ENCODE measurements at places on chromosomes 11 and 22.

DNA sequence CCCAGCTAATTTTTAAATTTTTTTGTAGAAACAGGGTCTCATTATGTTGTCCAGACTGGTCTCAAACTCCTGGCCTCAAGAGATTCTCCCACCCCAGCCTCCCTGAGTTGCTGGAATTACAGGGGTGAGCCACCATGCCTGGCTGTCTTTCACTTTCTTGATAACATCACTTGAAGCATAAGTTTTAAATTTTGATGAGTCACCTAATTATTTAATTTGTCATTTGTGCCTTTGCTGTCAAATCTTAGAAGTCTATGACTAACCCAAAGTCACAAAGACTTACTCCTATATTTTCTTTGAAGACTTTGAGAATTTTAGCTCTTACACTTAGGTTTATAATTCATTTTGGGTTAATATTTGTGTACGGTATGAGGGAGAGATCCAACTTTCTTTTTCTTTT is 14.5 kb upstream of the MSANTD2 start:
- no peak for DNase-seq

DNA sequence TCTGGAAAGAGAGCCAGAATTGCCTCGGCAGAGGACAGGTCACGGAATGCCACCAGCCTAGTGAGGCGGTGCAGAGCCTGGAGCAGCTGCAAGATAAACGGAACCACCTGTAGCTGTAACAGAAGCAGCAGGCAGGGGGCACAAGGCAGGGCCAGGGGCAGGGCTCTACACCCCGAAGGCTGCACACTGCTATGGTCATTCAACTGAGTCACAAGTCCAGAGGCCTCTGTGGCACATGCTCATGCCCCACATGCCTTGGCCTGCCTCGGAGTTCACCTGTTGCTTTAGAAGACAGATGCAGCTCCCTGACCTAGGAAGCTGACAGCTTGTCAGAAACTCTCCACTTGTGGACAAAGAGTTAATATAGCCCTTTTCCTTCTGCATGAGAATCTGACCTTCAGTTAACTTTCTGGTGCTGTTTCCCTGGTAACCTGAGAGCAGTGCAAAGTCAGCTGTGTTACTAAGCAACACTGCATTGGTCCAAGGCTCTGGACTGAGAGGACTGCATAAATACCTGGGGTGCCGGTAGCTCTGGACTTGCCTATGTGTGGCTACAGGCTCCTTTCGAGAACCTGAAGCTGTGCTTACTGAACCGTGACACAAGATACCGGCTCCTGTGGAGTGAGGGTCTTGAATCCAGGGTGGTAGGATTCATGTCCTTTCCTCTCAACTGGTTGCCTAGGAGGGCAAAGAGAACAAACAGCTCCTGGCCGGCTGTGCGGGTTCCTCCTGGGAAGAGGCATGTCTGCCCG is 10.5 kb downstream of the COMMD9 start:
- no peak for DNase-seq

- DNase-seq = no peak
Observed at GRCh38 chr22:42473484-42474193, 41.4 kb upstream of the NFAM1 start.

- no peak for DNase-seq
Observed at GRCh38 chr11:2462986-2463765, 18.4 kb downstream of the KCNQ1 start.

DNA sequence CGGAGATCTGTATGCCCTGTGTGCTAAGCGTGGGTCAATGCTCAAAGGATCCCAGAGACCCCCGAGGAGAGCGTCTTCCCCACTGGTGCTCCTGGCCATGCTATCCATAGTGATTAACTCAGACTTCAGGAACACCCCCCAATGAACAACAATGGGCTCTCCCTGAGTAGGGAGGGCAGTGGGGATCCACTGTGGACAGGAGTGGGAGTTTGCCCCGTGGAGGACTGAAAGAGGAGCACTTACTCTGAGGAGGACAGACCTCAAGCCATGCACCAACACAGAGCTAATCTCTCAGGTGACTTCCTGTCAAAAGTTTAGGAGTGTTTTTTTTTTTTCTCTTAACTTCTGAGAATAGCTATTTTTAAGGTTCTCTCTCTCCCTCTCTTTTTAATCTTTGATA is 24.4 kb downstream of the SLC1A2 start:
- no peak for DNase-seq

GRCh38 chr11:2301631-2302305 is at the start of the genes C11orf21 and TSPAN32:
C11orf21 (minus strand) TSS chr11:2301918; CDS start chr11:2301808, 110 bp downstream.
TSPAN32 (plus strand) TSS chr11:2302013; CDS start chr11:2302150, 137 bp downstream.
- peak; percentile 39 for DNase-seq

GRCh38 chr11:8531312-8531711 is 62.7 kb downstream of the STK33 start:
- DNase-seq = no peak

- no peak for DNase-seq
Observed at GRCh38 chr11:45651156-45651555, 14.3 kb downstream of the CHST1 start.

- DNase-seq = no peak
Observed at GRCh38 chr11:68978626-68978930, 2.2 kb downstream of the MRGPRD start.

DNA sequence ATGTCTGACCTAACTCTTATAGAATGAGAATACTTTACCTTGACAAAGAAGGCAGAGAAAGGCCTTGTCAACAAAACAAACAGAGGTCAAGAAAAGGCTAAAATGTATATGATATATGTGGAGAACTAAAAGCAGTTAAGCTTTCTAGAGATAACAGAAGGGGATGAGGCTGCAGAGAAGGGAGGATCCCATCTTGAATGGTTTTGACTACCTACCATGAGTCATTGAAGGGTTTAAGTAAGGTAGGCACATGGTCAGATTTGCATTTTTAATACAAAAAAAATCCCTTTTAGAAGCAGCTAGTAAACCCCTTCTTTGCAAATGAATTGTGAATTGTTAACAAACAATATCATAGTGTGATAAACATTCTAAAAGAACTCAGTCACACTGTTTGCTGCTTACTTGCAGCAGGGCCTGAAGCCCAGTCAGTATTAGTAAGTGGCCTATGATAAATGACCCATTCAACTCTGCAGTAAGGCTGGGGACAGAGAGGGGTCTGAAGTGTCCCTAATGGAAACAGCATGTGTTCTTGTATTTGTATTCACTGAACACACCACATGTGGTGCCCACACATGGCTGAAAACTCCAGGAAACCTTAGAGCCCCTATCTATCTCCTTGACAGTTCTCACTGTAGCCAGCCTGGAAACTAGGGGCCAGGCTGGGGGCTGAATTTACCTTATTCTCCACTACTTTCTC is 328.8 kb upstream of the PITPNB start:
- no peak for DNase-seq

DNA sequence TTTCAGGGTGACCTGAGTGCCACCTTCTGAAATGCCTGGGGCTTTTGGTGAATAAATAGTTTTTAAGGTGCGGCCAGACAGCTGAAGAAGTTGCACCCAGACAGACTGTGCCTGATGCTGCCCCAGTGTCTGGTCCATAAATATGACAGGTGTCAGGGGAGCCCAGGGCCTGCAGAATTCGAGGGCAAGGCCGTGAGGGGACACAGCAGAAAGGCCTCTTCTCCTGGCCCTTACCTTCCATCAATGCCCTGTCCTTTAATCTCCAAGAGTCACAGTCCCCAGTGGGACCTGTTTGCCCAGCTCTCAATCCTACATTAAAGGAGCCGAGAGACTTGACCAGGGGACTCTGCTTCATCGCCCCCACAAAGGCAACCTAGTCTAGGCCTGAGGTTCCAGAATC is 45.7 kb downstream of the NAT10 start:
- DNase-seq = no peak

- no peak for DNase-seq
Observed at GRCh38 chr22:22576244-22576988, 17.4 kb upstream of the PRAME start.

GRCh38 chr22:24761888-24762675 is 12.4 kb downstream of the PIWIL3 start:
- DNase-seq = no peak

- DNase-seq = no peak
Observed at GRCh38 chr11:11998091-11998781, 10.2 kb downstream of the DKK3 start.

DNA sequence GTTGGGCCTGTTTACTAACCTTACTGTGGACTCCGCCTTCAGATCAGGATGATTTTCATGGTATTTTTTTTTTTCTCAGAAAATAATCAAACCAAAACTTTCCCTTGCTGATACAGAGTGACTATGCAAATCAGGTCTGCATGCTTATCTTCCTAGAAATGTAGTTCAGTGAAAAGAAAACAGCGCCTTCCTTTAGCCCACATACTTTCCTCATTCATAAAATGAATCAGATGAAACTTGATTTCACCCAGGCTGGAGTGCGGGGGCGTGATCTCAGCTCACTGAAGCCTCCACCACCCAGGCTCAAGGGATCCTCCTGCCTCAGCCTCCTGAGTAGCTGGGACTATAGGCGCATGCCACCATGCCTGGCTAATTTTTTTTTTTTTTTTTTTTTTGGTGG is 26.0 kb downstream of the ZNRF3 start:
- DNase-seq = peak; percentile 22

DNA sequence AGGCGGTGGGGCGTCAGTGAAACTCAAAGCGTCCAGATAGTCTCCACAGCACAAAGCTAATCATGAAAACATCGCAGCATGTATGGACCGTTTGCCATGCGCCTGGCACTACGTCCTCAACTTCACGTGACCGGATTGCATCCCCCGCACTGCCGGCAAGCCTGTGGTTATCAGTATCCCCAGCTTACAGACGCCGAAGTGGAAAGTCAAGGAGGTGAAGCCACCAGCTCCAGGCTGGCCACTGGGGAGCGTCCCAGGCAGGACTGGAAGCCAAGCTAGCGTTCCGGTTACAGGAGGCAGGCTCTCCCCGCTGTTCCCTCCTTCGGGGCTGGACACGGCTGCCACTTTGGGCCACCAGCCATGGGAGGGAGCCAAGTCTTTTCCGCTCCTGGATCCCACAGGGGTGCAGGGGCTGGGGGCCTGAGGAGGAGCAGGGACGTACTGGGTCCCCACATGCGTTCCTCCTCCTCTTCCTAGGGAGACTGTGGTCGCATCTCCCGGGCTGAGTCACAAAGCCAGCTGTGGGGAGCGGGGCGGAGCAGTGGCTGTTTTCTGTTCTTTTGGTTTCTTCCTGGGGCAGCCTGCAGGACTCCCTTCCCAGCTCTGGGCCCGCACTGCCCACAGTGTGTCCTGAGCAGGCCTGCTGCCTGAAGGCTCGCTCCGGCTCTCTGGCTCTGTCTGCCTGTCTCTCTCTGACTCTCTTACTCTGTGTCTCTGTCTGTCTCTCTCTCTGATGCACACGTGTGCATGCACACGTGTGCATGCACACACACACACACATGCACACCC is 4.3 kb upstream of the OSBPL5 start:
- DNase-seq = no peak

GRCh38 chr11:35804451-35805040 is 139.3 kb upstream of the LDLRAD3 start:
- no peak for DNase-seq

DNA sequence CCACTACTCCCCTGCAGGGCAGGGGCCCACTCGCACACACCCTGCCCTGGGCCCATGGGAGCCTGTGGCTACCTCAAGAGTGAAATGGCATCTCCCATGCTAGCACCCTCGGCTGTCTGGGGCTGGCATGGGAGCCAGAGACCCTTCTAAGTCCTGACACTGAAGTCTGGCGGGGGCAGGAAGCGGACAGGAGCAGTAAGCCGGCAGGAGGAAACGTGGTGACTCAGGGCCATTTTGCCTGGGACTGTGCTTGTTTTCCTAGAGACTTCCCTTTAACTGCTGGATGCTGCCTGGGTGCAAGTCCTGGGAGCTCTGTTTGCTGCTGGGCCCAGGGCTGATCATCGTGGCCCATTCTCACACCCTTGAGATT is 16.8 kb downstream of the RELT start:
- DNase-seq = no peak

- DNase-seq = no peak
Observed at GRCh38 chr11:65311170-65311678, 3.4 kb upstream of the CDC42EP2 start.

- DNase-seq = no peak
Observed at GRCh38 chr11:116901964-116902688, 64.7 kb upstream of the APOA1 start.

- no peak for DNase-seq
Observed at GRCh38 chr11:106288822-106289387, 211.4 kb downstream of the AASDHPPT start.

DNA sequence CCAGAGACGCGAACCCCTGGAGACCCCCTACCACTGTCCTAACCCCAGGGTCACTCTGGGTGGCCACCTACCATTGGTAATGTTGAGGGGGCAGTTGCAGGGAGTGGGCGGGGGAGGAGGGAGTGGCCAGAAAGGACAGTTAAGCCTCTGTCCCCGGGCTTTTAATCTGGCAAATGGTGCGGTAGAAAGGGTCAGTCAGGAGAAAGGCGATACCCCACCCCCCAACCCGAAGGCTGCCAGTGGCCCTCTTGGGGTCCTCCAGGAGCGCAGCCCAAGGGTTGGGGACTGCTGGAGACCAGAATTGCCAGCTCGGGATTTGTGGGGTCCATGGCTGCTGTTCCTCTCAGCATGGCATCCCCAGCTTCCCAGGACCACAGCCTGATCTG is 742 bp downstream of the P2RY2 start:
- no peak for DNase-seq

DNA sequence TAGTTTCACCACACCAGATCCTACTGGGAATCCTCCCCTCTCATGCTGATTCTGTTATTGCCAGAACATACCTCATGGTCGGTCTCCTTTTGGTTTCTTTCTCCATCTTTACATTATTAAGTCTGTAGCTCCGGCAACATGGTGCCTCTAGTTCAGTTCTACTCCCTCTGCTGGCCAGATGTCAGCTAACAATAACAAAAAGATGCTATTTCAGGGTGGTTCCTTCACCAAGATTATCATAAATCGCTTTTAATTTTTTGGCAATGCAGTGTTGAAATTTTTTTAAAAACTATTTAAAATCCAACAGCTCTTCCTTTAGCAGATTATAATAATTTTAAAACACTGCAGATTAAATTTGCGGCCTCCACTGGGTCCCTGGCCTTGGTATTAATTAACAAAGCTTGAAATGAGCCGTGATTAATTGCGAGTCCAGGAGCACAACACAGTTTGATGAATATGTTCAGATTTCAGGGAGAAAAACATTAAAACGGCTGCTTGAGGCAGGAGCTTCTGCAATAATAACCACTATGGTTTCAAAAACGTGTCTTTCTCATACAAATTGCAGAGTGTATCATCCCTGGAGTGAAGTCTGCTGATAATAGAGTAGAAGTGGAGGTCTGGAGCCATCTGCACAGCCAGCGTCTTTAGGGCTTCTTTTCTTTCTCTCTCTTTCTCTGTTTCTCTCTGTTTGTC is 492.9 kb upstream of the KIRREL3 start:
- DNase-seq = no peak

- DNase-seq = peak; percentile 30
Observed at GRCh38 chr22:30314915-30315314, 11.8 kb downstream of the TBC1D10A start.

All from activated CD8-positive, alpha-beta memory T cell treated with anti-CD3 and anti-CD28 coated beads for 4 hours (primary cell).